ENCODE measurements at places on chromosomes 16 and 17.
A peak's percentile ranks its signal among the peaks of the same experiment; 100 is the strongest.

GRCh38 chr16:23160574-23160973 lies 11.3 kb upstream of the USP31 start:
- peaks cover 51% of the 10 kb centered on the region for H3K27me3 ChIP-seq
- no peak for DNase-seq
- no peaks in the 10 kb centered on the region for H3K4me1 ChIP-seq
- H3K36me3 ChIP-seq: no peaks in the 10 kb centered on the region
- H3K4me3 ChIP-seq: no peak overlapping the region
- no peak overlapping the region for H3K27ac ChIP-seq

DNA sequence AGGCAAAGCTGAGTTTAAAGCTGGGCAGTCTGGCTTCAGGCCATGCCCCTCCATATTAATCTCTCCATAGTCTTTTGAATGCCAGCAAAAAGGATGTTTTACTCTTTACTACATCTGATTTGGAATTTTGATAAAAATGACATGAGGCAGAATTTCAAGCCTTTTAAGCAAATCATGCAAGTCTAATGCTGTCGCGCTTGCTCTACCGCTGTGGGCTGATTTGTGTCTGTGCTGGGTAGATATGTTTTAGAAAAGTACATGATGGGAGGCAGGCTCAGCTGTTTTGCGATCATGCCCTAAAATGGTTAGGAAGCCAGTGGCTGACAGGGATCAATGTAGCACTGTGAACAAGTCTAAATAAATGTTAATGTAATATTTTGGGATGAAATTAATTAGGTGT lies 311.9 kb downstream of the CA10 start:
- H3K27me3 ChIP-seq: no peaks in the 10 kb centered on the region
- H3K27ac ChIP-seq: no peak overlapping the region
- H3K4me1 ChIP-seq: no peaks in the 10 kb centered on the region
- H3K4me3 ChIP-seq: no peak overlapping the region

DNA sequence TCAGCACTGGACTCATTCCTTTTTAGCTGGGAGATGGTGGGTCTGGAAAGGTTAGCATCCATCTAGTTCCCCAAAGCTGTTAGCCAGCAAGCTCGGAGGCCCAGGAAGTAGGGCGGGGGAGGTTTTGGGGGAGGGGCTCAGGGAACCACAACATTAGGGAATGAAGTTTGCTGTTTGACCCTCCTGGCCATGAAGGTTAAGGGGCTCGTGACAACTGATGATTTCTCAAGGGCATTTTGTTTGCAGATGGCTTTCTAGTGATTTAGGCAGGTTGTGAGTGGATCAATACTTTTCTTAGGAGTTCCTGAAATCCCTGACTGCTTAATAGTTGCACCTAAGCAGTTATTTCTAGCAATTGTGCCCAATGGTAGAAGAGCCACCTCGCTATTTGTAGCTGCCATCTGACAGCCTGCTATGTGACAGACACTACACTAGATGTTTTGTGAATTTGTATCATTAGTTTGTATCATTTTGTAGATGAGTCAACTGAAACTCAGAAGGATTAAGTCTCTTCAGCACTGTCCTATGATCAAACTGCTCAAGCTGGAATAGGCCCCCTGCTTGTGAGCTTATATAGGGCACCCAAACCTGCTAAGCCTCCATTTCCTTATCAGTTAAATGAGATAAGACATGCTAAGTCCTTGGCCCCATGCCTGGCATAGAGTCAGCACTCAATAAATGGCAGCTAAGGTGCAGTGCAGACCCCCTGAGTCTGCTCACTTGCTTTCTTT lies 146.4 kb downstream of the IRX3 start:
- H3K27ac ChIP-seq: no peak overlapping the region
- no peak for DNase-seq
- peaks cover 30% of the 10 kb centered on the region for H3K27me3 ChIP-seq
- no peaks in the 10 kb centered on the region for H3K4me1 ChIP-seq
- H3K36me3 ChIP-seq: no peaks in the 10 kb centered on the region
- no peak overlapping the region for H3K4me3 ChIP-seq

DNA sequence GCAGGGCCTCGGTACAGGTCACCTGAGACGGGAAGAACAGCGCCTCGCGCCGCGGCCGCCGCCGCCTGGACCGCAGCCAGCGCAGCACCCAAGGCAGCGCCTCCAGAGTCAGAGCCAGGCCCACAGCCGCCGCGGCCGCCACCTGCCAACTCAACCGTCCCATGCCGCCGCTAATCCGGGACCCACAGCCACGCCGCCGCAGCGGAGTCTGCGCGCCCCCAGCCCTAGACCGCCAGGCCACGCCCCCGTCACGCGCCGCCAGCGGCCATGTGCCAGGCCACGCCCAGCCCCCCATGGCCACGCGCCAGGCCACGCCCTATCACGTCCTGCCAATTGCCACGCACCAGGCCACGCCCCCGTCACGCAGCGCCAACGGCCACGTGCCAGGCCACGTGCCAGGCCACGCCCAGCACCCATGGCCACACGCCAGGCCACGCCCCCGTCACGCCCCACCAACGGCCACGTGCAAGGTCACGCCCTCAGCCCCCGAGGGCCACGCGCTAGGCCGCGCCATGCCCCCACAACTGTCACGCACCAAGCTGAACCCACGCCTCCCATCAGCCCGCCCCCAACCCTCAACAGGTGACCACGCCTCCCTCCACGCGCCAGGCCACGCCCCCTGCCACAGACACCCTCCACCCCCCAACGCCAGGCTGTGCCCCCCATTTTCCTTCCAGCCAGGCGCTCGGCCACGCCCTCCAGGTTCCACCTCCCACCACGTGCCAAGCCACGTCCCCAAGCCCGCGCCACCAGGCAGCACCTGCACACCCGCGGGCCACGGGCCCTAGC lies at the start of gene PLD6:
PLD6 (minus strand) TSS at position 210 of the 789 bp plus-strand sequence; CDS start at position 163, 47 bp downstream.
- H3K36me3 ChIP-seq: peaks cover 29% of the 10 kb centered on the region
- peak within 1 kb of the TSS; percentile 78 for H3K4me3 ChIP-seq
- H3K27ac ChIP-seq: peak within 1 kb of the TSS; percentile 84
- no peaks in the 10 kb centered on the region for H3K27me3 ChIP-seq
- peak; percentile 93 for DNase-seq
- H3K4me1 ChIP-seq: peaks cover 31% of the 10 kb centered on the region

GRCh38 chr17:4241535-4241934 lies 22.2 kb downstream of the ANKFY1 start:
- H3K36me3 ChIP-seq: peaks cover 54% of the 10 kb centered on the region
- H3K27me3 ChIP-seq: no peaks in the 10 kb centered on the region
- no peak overlapping the region for H3K4me3 ChIP-seq

- H3K27ac ChIP-seq: no peak overlapping the region
- DNase-seq: no peak
- no peaks in the 10 kb centered on the region for H3K4me1 ChIP-seq
- no peaks in the 10 kb centered on the region for H3K36me3 ChIP-seq
- H3K27me3 ChIP-seq: peaks cover 39% of the 10 kb centered on the region
- H3K4me3 ChIP-seq: no peak overlapping the region
These were observed 33.5 kb downstream of the ADAM11 start for GRCh38 chr17:44792276-44792675.

DNA sequence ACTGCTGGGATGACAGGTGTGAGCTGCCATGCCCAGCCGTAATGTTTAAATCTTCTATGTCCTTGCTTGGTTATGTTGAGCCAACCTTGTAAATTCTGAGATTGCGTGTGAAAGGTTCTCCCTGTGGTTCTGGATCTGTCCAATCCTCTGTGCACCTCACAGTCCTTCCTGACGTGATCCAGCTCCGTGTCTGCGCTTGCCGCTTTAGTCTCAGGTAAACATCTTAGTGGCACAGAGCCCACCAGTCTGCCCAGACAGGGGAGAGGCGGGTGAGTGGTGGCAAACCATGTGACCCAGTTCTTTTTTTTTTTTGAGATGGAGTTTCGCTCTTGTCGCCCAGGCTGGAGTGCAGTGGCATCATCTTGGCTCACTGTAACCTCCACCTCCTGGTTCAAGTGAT lies 13.9 kb downstream of the SLC25A10 start:
- H3K27me3 ChIP-seq: no peaks in the 10 kb centered on the region
- no peak overlapping the region for H3K27ac ChIP-seq
- H3K4me3 ChIP-seq: no peak overlapping the region
- DNase-seq: no peak
- H3K36me3 ChIP-seq: no peaks in the 10 kb centered on the region

DNA sequence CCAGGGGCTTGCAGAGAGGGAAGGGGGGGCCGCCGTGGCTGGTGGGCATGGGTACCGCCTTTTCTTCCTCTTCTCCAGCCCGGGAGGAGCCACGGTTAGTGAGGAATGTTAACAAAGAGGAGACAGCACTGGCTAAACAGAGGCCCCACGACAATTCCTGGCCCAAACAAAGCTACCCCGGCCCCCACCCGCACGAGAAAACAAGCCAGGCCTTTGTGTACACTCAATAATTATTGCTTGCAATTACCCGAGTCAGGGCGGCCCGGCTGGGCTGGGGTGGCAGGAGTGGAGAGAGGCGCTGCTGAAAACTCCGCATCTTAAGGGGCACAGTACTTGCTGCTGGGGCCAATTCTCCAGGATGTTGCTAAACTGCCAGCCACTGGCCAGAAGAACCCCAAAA lies 56.4 kb downstream of the IRX5 start:
- no peak for DNase-seq
- H3K4me1 ChIP-seq: no peaks in the 10 kb centered on the region
- H3K27ac ChIP-seq: no peak overlapping the region
- peaks cover 31% of the 10 kb centered on the region for H3K27me3 ChIP-seq

GRCh38 chr17:79877041-79877440 lies 37.8 kb upstream of the CBX4 start:
- no peaks in the 10 kb centered on the region for H3K4me1 ChIP-seq
- DNase-seq: no peak
- H3K27me3 ChIP-seq: peaks cover 64% of the 10 kb centered on the region
- H3K4me3 ChIP-seq: no peak overlapping the region

- H3K4me3 ChIP-seq: no peak overlapping the region
- DNase-seq: no peak
These were observed 14.2 kb downstream of the ATP6V0A1 start for GRCh38 chr17:42472709-42473521.

GRCh38 chr16:49458656-49459445 lies 85.2 kb downstream of the C16orf78 start:
- no peak overlapping the region for H3K27ac ChIP-seq
- H3K27me3 ChIP-seq: peaks cover 7% of the 10 kb centered on the region
- no peak for DNase-seq
- peaks cover 7% of the 10 kb centered on the region for H3K36me3 ChIP-seq
- H3K4me3 ChIP-seq: no peak overlapping the region
- H3K4me1 ChIP-seq: peaks cover 25% of the 10 kb centered on the region

- peak overlapping the region; percentile 86 for H3K27ac ChIP-seq
- no peaks in the 10 kb centered on the region for H3K4me1 ChIP-seq
- peak; percentile 15 for DNase-seq
- H3K4me3 ChIP-seq: peak overlapping the region; percentile 76
These were observed 27.4 kb downstream of the EMP2 start for GRCh38 chr16:10552998-10553491.

GRCh38 chr16:1992704-1993317 lies 3.0 kb downstream of the SYNGR3 start:
- H3K36me3 ChIP-seq: peaks cover 21% of the 10 kb centered on the region
- peak overlapping the region; percentile 21 for H3K4me3 ChIP-seq
- H3K27me3 ChIP-seq: peaks cover 12% of the 10 kb centered on the region
- DNase-seq: no peak
